Stimulated activated naive CD4-positive, alpha-beta T cell treated with Interleukin-2 at 50 U/mL for 16 hours (primary cell): ENCODE measurements at places on chromosomes 7 and 10.

- no peak for DNase-seq
These were observed 11.5 kb upstream of the SP8 start for GRCh38 chr7:20798081-20798693.

- no peak for DNase-seq
These were observed 411.8 kb downstream of the ARL4A start for GRCh38 chr7:13099154-13099795.

DNA sequence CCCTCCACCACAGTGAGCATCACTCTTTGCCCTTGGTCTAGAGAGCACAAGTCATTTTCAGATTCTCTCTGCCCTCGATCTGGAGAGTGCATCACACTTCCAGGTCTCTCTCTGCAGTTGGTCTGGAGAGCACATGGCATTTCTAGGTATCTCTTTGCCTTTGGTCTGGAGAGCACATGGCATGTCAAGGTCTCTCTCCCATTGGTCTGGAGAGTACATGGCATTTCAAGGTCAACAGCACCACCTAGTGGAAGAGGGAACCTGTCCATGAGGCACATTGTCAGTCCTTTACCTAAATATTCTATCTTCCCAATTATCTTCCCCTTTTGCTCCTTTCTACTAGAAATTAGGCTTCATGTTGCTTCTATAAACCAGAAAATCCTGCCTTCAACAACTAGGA, 1139.4 kb downstream of the XPNPEP1 start:
- DNase-seq = no peak

GRCh38 chr7:120998996-120999565, 10.6 kb downstream of the CPED1 start:
- no peak for DNase-seq

GRCh38 chr7:5758286-5758685, 23.2 kb downstream of the RNF216 start:
- no peak for DNase-seq

DNA sequence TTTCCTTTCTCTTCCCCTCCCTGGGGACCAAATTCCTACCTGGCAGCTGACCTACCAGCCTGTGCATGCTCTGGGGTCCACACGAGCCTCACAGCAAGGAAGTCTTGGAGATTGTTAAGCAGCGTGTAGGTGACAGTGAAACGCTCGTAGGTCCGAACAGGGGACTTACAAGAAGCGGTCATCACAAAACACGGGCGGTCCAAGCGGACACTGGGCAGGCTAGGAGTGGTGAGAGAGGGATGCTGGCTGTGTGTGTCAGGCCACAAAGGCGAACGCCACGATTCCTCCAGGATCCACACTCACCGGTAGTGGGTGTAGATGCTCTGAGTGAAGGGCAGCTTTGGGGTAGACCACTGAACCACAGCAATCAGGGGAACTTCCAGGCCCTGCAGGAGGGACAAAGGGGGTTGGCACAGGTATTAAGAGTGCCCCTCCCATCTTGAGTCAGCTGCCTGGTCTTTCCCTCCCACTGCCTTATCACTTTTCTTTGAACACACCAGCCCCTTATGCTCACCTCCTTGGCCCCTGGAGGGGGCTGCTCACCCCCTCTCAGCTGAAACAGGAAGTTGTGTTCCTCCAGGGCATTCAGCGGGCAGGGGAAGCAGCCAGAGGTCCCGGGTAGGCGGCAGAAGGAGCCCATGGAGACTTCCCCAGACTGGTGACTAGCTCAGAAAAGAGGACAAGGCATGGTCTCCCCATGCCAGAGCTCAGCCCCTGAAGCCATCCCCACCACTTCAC, 2.0 kb downstream of the TRAPPC14 start:
- DNase-seq = no peak

DNA sequence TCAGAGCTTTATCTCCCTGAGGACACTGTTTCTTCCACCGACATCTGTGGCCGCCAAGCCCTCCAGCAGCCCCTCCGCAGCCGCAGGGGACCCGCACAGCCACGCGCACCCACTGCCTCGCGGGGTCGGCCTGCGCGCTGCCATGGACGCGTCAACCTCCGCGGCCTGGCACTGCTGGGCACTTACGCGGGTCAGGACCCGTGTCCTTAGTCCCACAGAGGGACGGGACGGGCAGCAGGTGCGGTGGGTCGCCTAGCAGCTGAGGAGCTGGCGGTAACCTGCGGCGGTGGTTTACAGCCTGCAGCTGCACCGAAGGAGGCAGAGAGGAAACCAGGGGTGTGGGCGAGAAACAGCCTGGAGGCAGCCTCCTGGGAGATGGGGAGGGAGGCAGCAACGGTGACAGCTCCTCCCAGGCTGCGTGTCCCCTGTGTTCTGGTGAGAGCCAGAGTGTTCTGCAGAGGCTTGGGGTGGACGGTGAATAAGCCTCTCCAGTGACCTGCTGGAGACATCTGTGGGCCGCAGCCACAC, 61.3 kb downstream of the SEC61G start:
- no peak for DNase-seq

- DNase-seq = no peak
These were observed 18.3 kb downstream of the STEAP1B start for GRCh38 chr7:22481726-22482125.

DNA sequence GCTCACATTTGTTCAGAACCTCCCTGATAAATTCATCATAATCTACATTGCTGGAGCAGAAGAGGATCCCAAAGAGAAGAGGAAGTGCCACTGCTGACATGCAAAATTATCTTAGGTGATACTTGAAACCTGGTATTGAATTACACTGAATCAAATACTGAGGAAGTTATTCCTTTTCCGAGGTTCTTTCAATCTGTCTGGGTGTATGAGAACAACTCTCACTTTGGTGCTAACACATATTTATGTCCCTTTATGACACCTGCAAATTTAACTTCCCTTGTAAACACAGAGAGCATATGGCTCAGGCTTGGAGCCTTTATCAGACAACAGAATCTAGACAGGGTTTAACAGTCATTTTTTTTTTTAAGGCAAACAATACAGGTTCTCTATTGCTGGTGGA, 131.4 kb downstream of the SRPK2 start:
- DNase-seq = no peak

- no peak for DNase-seq
These were observed 128.3 kb downstream of the PTPN20 start for GRCh38 chr10:47039562-47039913.

GRCh38 chr7:71173955-71174354, 42.0 kb downstream of the GALNT17 start:
- no peak for DNase-seq

- DNase-seq = no peak
These were observed 102.0 kb upstream of the RPA3 start for GRCh38 chr7:7820409-7820808.

DNA sequence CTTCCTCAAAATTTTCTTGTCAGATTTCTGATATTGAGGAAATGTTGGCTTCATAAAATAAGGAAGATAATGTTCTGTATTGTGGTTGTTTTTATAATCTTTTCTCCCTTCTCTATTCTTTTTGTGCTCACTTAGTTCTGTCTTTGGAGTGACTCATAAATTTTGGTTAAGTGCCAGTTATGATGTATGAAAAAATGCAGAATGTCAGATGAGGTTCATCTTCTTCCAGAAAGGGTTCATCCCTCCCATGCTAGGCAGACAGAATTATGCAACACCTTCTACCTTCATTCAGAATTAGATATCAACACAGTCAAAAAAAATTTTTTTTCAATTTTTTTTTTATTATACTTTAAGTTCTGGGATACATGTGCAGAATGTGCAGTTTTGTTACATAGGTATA, 36.6 kb upstream of the CYP2C19 start:
- no peak for DNase-seq

GRCh38 chr7:44637788-44638594, 31.6 kb downstream of the OGDH start:
- DNase-seq = peak; percentile 85

DNA sequence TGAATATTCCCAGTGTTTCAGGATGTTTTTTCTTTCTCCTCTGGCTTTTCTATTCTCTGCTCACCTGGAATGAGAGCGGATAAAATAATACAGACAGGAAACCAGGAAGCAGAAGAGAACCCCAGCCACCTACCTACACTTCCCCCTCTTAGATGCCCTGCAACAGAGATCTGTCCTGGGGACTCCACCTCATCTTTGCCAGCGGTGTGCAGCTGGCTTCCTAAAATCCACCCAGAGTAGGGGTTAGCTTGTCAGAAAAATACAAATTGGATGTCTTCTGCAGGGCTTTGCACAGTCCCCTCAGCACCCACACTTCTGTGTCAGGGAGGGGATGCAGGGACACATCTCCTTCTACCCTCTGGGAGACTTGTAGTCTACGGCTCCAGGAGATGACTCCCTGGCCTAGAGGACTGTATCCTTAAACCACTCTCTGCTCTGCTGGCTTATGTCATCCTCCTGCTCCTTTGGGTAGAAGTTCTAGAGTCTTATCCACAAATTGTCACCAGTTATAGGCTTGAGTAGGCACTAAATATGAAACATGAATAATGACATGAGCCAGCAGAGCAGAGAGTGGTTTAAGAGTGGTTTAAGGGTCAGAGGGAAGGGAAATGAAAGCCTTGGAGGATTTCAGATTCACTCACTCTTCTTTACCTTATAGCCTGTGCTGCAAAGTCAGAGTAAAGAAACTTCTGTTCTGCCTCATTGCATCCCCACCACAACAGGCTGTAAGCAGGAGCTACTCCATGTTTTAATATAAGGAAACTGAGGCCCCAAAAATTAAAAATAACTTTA, 749.4 kb downstream of the AUTS2 start:
- no peak for DNase-seq

DNA sequence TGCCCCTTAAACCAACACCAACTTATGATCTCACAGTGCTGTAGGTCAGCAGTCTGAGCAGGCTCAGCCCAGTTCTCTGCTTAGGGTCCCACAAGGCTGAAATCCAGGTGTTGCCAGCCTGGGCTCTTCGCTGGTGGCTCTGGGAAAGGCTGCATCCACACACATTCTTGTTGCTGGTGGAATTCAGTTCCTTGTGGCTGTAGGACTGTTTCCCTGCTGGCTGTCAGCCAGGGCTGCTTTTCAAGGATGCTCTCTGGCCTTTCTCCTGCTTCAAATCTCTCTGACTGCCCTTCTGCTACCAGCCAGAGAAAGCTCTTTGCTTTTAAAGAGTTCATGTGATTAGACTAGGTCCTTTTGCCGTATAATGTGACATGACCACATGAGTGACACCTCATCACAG, 15.3 kb downstream of the POLL start:
- no peak for DNase-seq

GRCh38 chr7:157281221-157281998, 55.4 kb upstream of the DNAJB6 start:
- no peak for DNase-seq

- DNase-seq = no peak
These were observed 27.4 kb upstream of the SLC26A3 start for GRCh38 chr7:107830420-107830819.

DNA sequence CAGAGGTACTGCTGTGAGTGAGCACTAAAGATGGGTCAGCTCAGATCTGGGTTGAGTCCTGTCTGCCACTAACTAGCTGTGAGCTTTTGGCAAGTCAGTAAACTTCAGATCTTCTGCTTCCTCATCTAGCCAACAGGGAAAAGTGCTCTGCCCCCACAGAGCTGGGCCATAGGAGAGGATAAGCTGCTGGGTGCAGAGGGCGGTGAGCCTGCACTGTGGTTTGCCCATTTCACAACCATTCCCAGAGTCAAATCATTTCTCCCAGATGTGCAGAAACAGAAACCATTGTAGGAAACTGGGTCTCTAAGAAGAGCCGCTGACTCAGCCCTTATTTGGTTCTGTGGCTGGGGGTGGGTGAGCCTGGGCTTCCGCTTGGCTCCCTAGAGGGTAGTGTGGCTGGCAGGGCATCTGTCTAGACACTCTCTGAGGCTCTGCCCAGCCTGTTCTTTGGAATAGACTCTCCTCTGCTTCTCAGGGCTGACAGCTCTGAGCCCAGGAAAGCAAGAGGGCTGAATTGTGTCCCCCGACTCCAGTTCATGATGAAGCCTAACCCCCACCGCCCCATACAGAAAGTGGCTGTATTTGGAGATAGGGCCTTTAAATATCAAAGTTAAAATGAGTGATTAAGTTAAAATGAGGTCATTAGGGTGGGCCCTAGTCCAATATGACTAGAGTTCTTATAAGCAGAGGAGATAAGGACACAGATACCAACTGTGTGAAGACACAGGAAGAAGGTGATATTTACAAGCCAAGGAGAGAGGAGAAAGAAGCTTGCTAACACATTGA, 29.5 kb upstream of the ARHGAP22 start:
- DNase-seq = no peak

GRCh38 chr10:132187430-132188138, 836 bp downstream of the DPYSL4 start:
- DNase-seq = no peak

DNA sequence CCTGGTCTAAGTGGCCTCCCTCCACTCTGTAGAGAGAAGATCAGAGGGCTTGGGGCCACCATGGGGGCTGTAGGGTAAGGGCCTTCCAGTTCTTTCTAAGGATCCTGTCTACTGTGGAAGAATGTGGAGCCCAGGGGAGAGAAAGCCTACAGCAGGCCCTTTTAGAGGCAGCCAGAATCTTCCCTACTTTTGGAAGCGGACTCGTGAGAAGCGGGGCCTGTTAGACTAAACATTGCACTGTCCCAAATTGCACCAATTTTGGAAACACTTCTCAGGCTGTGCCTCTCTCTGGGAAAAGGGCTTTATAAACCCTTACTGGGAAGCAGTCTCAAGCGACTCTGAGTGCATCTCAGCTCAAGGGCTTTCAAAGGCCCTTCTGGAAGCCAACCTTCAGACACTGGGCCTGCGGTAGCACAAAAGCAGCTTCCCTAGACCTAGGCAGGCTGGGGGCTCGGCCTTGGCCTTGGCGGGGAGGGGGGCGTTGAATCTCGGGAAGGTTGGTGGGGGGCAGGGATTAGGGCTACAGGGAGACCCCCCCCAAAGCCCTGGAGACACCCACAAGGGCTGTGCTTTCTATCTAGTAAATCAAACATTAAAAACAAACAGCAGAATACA, 298.1 kb downstream of the GFRA1 start:
- no peak for DNase-seq
